ENCODE measurements at places on chromosomes 12 and 14.

- peak; percentile 53 for DNase-seq
- H3K36me3 ChIP-seq: no peaks in the 10 kb centered on the region
- H3K4me3 ChIP-seq: no peak overlapping the region
- no peaks in the 10 kb centered on the region for H3K27me3 ChIP-seq
- no peak overlapping the region for H3K27ac ChIP-seq
- peaks cover 19% of the 10 kb centered on the region for H3K4me1 ChIP-seq
Observed at GRCh38 chr12:56193025-56193578, 3.8 kb upstream of the SMARCC2 start.

DNA sequence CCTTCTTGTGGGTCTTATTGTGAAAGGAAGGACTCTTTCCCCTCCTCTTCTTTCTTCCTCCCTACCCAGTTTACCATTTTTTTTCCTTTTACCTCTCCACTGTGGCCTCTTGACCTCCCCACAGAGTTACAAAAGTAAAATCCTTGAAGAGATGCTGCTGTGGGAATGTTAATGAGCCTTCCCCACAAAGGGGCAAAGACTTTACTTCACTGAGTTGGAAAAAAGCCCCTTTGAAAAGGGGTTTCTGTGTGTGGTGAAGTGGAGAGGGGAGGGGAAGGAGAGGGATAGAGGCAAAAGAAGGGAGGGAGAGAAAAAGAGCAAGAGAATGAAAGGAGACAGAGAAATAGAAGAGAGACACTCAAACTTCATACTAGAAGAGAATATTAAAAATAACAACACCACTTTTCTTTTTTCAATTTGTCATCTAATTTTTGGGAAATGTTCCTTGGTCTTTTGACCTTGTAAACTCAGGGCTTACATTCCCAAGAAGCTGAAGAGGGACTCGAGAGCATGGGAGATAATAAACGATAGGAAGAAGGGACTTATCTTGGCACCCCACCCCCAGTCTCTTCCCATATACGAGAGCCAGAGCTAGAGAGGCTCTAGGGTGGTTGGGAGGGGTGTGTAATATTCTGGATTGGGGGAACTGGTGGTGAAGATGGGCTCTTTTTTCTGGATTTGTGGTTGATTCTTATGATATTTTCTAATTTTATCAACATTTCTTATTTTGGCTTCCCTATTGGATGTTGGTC lies 13.2 kb upstream of the SALL2 start:
- peaks cover 20% of the 10 kb centered on the region for H3K27me3 ChIP-seq
- no peaks in the 10 kb centered on the region for H3K36me3 ChIP-seq
- no peak overlapping the region for H3K27ac ChIP-seq
- H3K4me3 ChIP-seq: no peak overlapping the region
- no peaks in the 10 kb centered on the region for H3K4me1 ChIP-seq
- DNase-seq: no peak

- H3K4me1 ChIP-seq: no peaks in the 10 kb centered on the region
- H3K4me3 ChIP-seq: no peak overlapping the region
- DNase-seq: no peak
- no peaks in the 10 kb centered on the region for H3K27me3 ChIP-seq
- no peak overlapping the region for H3K27ac ChIP-seq
- H3K36me3 ChIP-seq: peaks cover 5% of the 10 kb centered on the region
Observed at GRCh38 chr14:60116181-60116580, 24.5 kb downstream of the PCNX4 start.

GRCh38 chr12:48998497-48999353 lies 450 bp downstream of the DDN start:
- H3K27ac ChIP-seq: no peak overlapping the region
- no peak for DNase-seq
- H3K36me3 ChIP-seq: peaks cover 19% of the 10 kb centered on the region

DNA sequence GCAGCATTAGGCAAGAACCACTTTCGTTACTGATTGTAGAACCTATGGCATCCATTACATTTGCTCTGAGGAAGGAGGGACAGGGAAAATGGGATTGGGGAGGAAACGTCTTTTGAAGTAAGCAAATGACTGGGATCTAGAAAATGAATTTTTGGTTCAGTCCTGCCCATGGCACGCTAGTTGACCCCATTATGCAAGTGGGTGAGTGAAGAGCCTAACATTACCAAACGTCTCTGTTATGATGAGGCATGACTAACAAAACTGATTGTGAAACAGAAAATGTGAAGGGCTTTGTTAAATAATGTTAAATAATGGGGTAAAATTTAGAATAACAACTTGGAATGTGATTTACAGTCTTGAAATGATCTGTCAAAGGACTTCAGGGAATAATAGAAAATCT lies 38.9 kb downstream of the CPSF2 start:
- no peaks in the 10 kb centered on the region for H3K27me3 ChIP-seq
- no peaks in the 10 kb centered on the region for H3K4me1 ChIP-seq
- DNase-seq: no peak
- H3K27ac ChIP-seq: no peak overlapping the region

DNA sequence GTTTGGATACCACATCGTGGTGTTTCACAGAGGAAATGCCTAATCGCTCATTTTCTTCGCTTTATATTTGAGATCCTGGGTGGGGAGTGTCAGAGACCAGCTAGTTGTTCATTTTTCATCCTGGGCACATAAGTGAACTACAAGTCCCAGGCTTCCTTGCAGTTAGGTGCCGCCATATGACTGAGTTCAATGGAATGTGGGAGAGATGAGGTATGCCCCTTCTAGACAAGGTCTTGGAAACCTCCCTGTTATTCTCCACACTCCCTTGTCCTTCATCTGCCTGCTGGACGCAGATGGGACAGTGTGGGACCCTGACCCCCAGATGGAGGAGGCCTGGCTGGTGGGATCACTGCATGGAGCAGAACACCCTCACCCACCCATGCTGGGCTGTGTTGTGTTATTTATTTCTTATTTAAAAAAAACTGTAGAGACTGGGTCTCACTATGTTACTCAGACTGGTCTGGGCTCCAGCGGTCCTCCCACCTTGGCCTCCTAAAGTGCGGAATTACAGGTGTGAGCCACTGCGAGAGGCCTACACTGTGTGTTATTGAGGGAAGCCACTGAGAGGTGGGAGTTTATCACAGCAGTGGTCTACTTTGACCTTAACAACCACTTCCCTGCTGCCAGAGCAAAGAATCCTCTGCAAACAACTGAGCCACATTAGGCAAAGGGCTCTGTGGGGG lies 42.9 kb upstream of the VRK1 start:
- DNase-seq: no peak
- no peak overlapping the region for H3K27ac ChIP-seq
- H3K4me3 ChIP-seq: no peak overlapping the region
- H3K4me1 ChIP-seq: no peaks in the 10 kb centered on the region

DNA sequence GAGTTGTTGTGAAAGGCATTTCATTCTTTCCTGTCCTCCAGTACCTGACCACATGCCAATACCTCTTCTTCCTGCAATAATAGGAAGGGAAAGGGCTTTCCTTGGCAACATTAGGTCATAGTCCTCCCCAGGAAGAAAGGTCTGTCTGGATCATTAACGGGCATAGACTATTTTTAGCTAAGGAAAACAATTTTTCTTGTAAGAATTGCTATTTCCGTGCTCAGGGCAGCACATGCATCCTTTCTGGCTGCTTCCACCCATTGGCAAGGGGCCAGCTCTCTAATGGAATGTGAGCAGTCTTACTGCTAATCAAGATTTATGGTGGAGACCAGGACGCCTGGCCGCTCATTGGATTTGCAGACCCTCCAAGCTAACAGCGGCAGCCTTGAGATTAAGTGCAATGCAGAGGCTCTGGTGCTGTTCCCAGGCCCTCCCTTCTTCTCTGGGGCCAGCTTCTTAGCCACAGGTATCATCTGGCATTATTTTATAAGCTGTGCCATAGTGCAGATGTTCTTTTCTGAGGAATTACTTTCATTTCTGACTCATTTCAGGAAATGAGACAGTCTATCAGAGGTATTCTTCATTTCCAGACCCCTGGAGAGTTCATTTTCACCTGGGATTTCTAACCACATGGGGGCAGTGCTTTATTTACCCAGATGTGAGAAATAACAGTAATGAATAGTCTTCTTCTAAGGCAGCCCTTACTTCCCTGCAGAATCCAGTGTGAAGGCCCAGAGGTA lies 52.9 kb downstream of the ANO6 start:
- H3K27ac ChIP-seq: no peak overlapping the region
- no peak for DNase-seq
- no peaks in the 10 kb centered on the region for H3K4me1 ChIP-seq
- no peaks in the 10 kb centered on the region for H3K36me3 ChIP-seq

GRCh38 chr14:29865299-29865698 lies 62.3 kb downstream of the PRKD1 start:
- H3K4me1 ChIP-seq: no peaks in the 10 kb centered on the region
- DNase-seq: no peak
- no peaks in the 10 kb centered on the region for H3K36me3 ChIP-seq
- no peaks in the 10 kb centered on the region for H3K27me3 ChIP-seq
- no peak overlapping the region for H3K27ac ChIP-seq

GRCh38 chr14:35992816-35993683 lies 166.9 kb downstream of the BRMS1L start:
- H3K4me3 ChIP-seq: no peak overlapping the region
- no peaks in the 10 kb centered on the region for H3K36me3 ChIP-seq
- no peak overlapping the region for H3K27ac ChIP-seq

DNA sequence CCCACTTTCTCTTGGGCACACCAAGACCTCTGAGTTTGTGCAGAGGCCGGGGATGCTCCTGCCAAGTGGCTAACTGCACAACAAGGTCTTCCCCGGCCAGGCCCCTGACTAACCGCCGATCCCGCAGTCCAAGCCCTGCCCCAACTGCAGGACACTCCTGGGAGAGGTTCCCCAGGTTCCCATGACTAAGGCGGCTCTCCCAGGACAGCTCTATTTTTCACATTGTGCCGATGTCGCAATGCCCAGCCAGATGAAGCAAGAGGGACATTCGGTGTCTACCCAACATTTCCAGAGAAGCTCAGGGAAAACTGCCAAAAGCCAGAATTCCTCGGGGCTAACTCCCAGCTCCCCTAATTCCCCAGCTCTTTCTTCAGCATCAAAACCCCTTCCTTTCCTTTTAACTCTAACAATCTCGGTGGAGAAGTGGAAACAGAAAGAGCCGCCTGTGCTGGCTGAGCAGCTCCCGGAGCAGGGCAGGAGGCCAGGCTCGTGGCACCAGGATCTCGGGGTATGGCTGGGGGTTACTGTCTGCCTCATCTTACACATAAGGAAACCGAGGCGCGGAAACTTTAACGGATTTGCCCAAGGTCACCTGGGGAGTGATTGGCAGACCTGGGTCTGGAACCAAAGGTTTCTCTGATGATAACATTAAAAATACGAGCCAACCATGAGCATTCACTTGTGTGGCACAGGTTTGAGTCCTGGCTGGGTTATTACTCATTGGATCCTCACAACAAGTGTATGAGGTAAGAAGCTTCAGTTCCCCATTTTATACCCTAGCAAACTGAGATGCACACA lies 318.2 kb downstream of the BCL11B start:
- H3K4me1 ChIP-seq: no peaks in the 10 kb centered on the region
- no peak for DNase-seq
- H3K27me3 ChIP-seq: no peaks in the 10 kb centered on the region
- H3K36me3 ChIP-seq: no peaks in the 10 kb centered on the region
- no peak overlapping the region for H3K27ac ChIP-seq

- no peak for DNase-seq
- no peak overlapping the region for H3K27ac ChIP-seq
- H3K36me3 ChIP-seq: no peaks in the 10 kb centered on the region
Observed at GRCh38 chr12:11780521-11781101, 131.1 kb downstream of the ETV6 start.

DNA sequence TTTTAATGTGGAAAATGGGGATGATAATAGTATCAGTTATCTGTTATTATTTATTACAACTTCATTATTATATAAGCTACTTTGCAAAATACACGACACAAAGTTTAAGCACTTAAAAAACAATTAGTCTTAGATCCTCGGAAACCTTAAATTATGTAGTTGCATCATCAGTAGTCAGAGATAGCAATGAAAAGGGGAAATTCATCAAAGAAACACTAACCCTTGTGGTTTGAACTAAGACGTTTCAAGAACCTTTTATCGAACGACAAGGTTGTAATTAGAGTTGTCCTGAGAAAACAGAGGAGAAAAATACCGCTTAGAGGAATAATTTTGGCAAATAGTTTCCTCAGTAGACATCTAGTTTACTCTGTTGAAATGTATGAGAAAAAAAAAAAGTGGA lies 198.5 kb downstream of the PTPRO start:
- H3K4me1 ChIP-seq: no peaks in the 10 kb centered on the region
- H3K36me3 ChIP-seq: no peaks in the 10 kb centered on the region
- no peak overlapping the region for H3K4me3 ChIP-seq
- no peaks in the 10 kb centered on the region for H3K27me3 ChIP-seq
- no peak overlapping the region for H3K27ac ChIP-seq

GRCh38 chr14:31223331-31223730 lies 15.7 kb upstream of the HECTD1 start:
- no peaks in the 10 kb centered on the region for H3K4me1 ChIP-seq
- H3K27ac ChIP-seq: no peak overlapping the region
- no peak overlapping the region for H3K4me3 ChIP-seq
- no peaks in the 10 kb centered on the region for H3K36me3 ChIP-seq
- DNase-seq: no peak

GRCh38 chr14:36052681-36053080 lies 123.8 kb downstream of the PTCSC3 start:
- H3K36me3 ChIP-seq: no peaks in the 10 kb centered on the region
- no peak overlapping the region for H3K27ac ChIP-seq
- H3K4me3 ChIP-seq: no peak overlapping the region

DNA sequence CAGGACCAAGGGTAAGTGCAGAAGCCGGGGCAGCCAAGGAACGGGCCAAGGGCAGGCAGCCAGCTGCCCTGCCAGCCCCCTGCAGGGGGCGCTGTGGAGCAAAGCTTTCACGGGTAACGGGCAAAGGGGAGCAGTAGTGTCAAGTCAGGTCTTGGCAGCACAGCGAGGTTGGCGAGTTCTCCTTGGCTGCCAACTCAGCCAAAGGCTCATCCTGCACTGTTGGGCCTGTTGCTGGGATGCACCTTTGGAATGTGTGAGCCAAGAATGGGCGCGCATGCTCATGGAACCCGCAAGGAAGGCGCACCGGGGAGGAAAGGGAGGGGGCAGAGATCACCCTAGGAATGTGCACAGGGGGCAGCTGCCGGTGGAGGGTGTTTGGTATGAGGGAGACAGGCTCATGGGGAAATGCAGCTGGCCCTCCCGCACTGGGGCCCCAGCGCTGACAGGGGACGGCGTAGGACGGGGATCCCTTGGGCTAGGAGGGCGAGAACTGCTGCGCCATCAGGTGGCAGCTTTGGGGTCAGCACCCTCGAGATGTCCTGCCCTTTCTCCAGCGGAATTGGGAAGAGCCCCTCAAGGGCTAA lies 138.0 kb downstream of the ASCL4 start:
- H3K27me3 ChIP-seq: peaks cover 13% of the 10 kb centered on the region
- H3K27ac ChIP-seq: no peak overlapping the region
- peak; percentile 32 for DNase-seq
- peak overlapping the region; percentile 41 for H3K4me3 ChIP-seq
- H3K36me3 ChIP-seq: no peaks in the 10 kb centered on the region

DNA sequence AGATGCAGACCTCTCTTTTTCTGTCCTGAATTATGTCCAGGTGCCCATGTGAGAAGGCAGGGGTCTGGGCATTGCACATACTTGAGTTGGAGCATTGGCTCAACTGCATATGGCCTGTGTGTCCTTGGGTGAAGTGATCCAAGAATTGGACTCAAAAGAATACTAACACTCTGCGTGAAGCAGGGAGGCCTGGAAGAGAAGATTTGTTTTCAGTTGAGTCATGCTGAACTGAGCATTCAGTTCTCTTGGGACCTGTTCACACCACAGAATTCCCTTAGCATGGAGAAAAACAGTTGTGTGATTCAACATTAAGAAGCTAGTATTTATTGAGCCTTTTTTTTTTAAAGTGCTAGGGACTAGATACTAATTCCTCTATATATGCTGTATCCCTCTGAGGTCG lies 164.7 kb upstream of the TBX3 start:
- DNase-seq: no peak
- no peaks in the 10 kb centered on the region for H3K27me3 ChIP-seq
- H3K36me3 ChIP-seq: no peaks in the 10 kb centered on the region
